ENCODE measurements at places on chromosomes 3 and 15.

DNA sequence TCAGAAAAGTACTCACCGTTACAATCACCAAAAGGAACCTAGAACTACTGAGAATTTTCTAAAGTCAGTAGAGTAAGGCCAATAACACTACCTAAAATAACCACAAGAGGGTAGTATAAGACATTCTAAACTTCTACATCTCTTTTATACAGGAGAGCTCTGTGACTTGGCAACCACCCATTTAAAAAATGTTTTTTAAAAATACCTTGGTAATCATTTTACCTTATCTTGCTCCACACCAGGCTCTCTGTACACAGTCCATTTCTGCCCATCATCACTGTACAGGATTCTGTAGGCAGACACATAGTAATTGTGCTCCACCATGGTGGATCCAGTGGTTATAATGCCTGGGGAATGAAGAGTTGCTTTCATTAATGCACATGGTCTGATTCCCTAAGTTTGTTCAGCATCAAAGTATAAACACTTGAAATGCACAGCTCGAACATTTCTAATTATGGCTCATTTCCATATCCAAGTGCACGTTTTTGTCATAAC, 54.5 kb downstream of the ST3GAL6 start:
- no peak for DNase-seq

DNA sequence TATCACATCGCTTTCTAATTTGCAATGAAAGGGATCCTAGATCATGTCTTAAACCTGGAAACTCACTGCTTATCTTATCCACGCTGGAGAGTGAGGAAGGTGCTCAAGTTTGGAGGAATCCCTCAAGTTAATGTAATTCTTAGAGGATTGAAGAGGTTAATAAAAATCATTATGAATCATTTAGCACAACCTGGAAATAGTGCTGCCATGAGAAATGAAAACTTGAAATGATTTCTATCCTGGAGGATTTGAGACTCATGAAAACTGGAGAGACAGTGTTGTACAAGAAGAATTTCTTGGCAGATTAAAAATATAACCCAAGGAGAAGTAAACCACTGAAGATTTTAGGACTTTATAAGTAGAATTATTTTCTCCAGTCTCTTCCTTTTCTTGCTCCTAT, 125.9 kb downstream of the ADAMTS9 start:
- DNase-seq: no peak

DNA sequence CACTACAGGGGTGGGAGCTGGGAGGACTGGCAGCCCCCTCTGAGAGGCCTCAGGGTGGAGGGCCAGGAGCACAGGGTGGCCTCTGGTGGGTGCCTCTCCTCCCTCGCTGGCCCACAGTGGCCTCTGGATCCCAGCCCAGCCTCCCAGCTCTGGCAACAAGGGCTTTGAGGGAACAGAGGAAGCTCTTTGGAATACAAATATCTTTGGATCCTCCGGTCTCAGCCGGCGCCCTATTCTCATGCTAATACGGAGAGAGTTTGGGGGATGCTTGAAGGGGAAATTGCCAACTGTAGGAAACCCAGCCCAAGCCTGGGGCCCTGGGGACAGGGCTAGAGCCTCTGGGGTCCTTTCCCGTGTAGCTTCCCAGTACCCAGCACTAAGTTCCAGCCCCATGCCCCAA, 33.4 kb upstream of the INSYN1 start:
- no peak for DNase-seq

DNA sequence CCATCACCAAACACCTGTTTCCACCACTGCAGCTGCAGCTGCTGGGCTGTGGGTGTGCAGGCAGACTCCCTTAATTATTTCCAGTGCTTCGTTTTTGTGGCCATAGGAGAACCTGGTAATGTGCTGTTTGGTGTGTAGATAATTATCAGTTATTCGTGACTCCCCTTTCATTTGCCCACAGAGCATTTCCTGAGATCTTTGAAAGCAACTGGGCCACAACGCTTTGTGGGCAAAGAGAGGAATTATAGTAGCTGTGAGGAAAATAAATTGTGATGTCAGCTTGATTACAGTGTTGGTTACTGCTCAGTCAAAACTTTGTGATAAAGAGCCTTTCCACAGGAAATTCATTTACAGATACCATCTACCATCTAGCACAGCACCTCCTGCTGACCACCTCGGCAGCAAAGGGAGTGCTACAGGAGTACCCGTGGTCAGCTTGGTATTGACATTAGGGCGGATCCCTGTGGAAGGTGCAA, 193.3 kb upstream of the SLCO3A1 start:
- no peak for DNase-seq

GRCh38 chr3:129180461-129180860, 3.2 kb downstream of the CNBP start:
- no peak for DNase-seq

GRCh38 chr3:39519103-39519502, 51.6 kb downstream of the MOBP start:
- no peak for DNase-seq

DNA sequence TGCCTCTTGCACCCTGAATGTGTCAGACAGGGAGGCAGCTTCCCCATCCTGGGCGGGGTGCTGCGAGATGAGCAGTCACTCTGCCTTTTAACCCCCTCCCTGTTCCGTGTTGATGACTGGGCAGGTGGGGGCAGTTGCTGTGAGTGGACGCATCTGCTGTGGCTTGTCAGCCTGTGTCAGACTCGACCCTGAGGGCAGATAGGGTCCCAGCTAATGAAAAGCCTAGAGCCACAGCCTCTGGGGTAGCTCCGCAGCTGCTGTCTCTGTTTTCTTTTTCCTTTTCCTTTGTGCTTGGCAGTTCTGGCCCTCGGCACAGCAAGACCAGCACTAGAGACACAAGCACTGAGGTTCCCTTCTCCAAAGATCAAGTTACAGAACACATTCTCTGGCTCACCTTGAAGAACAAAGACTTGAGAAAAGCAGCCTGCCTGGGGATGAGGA, 43.0 kb upstream of the GLCE start:
- no peak for DNase-seq

Data from activated CD8-positive, alpha-beta memory T cell treated with anti-CD3 and anti-CD28 coated beads for 4 hours (primary cell).